Tongue (tissue), 3 donors: ENCODE measurements at places on chromosomes 1 and 21.
A peak's percentile ranks its signal among the peaks of the same experiment; 100 is the strongest.

- DNase-seq: no peak
Observed at GRCh38 chr1:75787524-75787923, 1.5 kb downstream of the RABGGTB start.

- DNase-seq: no peak
Observed at GRCh38 chr1:9087411-9088125, 18.1 kb upstream of the SLC2A5 start.

DNA sequence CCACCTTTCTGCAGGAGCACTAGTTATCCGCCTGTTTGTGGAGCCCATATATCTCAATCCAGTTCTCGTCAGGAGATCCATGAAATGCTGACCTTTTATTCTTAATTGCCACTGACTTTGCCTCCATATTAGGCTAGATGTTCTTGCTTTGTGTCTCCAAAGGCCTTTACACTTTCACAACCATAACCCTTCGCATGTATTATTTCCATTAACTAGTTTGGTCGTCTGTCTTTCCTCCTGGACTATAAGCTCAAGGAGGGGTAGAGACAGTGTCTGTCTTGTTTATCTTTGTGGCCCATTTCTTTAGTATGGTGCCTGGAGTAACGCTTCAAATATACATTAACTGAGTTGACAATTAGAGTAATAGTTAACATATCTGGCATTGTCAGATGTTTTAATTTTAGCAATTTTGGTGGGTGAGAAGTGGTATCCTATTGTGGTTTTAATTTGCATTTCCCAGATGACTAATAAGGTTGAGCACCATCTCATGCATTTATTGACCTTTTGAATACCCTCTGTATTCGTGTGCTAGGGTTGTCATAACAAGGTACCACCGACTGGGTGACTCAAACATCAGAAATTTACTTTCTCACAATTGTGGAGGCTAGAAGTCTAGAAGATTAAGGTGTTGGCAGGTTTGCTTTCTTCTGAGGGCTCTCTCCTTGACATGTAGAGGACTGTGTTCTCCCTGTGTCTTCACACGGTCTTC is 21.7 kb upstream of the IL12RB2 start:
- DNase-seq: no peak

GRCh38 chr1:37152491-37152890 is 118.2 kb upstream of the GRIK3 start:
- no peak for DNase-seq

- DNase-seq: peak; percentile 96
Observed at GRCh38 chr1:94335950-94336349, 82.2 kb upstream of the ABCD3 start.

DNA sequence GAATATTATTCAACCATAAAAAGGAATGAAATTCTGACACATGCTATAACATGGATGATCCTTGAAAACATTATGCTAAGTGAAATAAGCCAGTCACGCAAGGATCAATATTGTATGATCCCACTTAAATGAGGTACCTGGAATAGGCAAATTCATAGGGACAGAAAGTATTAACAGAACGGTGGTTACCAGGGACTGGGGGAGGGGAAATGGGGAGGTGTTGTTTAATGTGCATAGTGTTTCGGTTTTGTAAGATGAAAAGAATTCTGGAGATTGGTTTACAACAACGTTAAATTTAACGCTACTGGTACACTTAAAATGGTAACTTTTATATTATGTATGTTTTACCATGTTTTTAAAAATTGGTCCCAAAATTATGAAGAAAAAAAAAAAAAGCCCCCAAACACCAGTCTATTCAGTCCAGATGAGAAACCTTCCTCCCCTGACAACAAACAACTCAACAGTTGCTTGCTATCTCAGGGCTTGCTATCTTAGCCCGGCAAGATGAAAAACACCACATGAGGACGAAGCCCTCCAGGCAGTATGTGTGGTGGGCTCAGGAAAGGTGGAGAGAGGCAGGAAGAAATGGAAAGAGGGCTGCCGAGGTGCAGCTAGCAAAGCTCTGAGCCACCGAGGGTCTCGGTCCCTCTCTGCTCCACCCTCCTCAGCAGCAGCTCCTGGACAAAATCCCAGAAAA is 8.5 kb downstream of the NUAK2 start:
- no peak for DNase-seq

- DNase-seq: peak; percentile 71
Observed at GRCh38 chr1:161119092-161119903, 1.4 kb downstream of the NIT1 start.

- peak; percentile 16 for DNase-seq
Observed at GRCh38 chr21:26842300-26842699, 2.9 kb downstream of the ADAMTS1 start.

- no peak for DNase-seq
Observed at GRCh38 chr1:10920063-10920626, 92.3 kb upstream of the TARDBP start.

DNA sequence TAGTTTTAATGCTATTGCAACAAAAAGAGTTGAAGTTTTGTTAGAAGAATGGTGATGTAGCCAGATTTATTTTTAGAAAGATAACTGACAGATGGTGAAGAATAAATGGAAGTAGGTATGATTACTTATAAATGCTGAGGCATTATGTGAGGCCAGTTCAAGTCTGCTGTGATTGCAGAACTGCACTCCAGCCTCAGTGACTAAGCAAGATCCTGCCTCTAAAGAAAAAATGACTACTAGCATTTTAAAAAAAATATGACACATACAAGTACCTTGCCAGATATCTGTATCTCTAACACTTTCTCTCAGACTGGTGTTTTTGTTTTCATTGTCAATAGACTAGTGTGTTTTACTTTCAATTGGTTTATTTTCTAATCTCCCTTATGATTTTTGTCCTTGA is 1242.4 kb upstream of the ADGRL4 start:
- no peak for DNase-seq

DNA sequence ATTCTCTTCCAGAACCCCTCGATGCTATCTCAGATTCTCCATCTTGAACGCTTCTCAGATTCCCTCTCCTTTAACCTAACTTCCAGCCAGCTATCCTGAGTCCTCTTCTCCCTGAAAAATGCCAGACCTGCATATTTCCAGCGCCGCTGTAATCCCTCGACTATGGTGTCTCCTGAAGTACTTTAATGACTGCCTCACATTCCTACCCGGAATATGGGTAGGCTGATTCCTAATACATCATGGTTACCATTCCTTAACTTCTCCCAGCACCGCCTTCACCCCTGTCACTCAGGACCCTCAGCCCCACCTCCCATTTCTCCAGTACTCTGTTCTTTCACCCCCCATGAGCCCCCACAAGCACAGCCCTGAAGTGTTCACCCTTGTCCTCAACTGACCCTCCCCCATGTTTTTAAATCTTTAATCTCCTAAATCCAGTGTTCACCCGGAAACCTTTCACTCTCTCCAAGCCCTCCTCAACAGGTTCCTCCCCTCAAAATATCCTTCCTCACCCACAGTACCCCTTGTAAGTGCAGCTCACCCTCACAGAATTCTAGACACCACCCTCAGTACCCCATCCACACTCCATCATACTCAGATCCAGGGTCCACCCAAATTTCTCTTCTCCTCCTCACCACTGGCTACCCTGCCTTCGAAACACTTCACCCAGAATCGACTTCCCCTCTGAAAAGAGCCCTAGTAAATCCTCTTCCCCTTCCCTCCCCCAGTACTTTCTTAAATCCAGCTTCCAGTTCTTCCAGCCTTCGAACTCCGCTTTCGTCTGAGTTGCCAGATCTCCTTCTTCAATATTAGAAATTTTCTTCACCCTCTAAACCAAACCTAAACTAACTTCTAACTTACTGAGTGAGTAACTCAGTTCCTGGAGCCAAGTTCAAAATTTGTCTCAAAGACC is 922 bp downstream of the CPT2 start:
- DNase-seq: peak; percentile 37
